GM04504 (cell line): ENCODE measurements at places on chromosomes 12 and 14.
A peak's percentile ranks its signal among the peaks of the same experiment; 100 is the strongest.

DNA sequence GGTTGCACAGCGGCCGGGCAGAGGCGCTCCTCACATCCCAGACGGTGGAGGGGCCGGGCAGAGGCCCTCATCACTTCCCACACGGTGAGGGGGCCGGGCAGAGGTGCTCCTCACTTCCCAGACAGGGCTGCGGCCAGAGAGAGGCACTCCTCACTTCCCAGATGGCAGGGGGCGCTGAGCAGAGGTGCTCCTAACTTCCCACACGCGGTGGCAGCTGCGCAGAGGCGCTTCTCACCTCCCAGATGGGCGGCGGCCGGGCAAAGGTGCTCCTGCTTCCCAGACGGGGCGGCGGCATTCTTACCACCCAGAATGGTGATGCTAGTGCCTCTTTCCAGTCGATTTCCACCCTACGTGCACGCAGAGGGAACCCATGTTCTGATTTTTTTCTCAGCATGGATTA lies 304.4 kb downstream of the RGS6 start:
- no peak for DNase-seq

GRCh38 chr12:104569346-104570173 lies 112.8 kb downstream of the CHST11 start:
- DNase-seq: no peak

DNA sequence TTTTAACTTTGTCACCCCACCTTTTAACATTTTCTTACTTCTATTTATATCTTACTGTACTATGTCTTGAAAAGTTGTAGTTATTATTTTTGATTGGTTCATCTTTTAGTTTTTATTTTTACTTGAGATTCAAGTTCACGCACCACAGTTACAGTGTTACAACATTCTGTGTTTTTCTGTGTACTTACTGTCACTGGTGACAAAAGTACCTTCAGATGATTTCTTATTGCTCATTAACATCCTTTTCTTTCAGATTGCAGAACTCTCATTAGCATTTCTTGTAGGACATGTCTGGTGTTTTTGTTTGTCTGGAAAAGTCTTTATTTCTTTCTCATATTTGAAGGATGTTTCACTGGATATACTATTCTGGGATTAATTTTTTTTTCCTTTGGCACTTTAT lies 289.9 kb downstream of the BCAT1 start:
- no peak for DNase-seq

DNA sequence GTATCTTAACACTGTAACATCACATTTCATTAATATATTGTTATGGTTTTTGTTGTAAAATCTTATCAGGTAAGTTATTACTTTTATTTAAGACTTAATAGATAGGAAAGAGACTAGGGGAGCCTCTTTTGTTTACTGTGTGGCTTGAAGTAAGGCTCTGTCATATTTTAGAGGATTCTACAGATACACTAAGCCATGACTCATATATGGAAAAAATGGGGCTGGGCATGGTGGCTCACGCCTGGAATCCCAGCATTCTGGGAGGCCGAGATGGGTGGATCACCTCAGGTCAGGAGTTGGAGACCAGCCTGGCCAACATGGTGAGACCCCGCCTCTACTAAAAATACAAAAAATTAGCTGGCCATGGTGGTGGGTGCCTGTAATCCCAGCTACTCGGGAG lies 23.6 kb upstream of the NPFF start:
- DNase-seq: no peak

GRCh38 chr12:57738661-57739237 lies at the start of gene AGAP2:
AGAP2 (minus strand) TSS chr12:57738742; CDS start chr12:57738246, 496 bp downstream.
- DNase-seq: no peak

GRCh38 chr12:68673788-68674187 lies 13.0 kb upstream of the NUP107 start:
- no peak for DNase-seq

DNA sequence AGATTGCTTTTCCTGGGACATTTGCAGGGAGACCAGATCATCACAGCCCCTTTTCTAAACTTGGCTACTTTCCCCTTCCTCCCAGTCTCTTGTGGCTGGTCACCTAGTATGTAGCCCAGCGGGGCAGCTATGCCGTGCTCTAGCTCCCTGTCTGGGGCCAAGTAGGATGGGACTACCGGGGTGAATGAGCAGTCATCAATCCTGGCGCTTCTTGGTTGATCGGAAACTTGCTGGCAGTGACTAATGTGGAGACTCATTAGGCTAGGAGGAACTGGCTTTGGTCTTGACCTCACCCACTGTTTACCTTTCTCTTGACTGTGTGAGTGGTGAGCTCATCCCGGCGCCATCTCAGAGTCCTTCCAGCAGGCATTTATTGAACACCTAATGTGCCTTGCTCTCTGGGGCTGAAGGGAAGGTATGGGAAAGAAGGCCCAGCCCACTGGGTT lies 15.9 kb downstream of the PLEKHG3 start:
- DNase-seq: peak; percentile 33

DNA sequence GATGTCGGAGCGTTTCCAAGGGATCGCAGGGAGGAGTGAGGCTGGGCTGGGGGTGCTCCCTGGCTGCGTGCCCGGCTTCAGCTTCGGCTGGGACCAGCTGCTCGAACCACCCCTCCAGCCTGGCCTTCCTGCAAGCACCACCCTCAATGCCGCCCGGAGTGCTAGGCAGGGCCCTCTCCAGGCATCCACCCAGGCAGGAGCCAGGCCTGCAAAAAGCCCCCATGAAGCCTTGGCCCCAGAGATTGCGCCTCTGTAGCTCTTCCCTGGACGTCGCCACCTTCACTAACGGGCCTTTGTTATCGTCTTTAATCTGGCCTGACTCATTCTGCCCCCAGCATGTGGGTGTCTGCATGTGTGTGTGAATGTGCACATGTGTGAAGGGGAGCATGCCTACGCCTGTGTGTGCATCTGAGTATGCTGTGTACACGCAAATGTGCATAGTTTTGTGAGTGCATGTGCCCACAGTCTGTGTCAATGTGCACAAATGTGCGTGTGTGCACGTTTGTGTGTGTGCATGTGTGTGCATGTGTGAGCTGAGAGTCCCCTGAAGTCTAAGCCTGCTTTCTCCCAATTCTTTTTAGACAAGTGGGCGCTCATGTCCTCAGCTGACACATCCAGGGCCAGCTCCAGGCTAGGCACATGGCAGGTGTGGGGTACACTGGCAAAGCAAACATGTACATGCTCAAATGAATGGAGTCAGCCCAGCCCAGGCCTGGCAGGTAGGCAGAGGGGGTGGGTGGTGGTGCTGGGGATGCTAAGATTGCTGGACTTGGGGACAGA lies 195.4 kb upstream of the C14orf180 start:
- DNase-seq: no peak

DNA sequence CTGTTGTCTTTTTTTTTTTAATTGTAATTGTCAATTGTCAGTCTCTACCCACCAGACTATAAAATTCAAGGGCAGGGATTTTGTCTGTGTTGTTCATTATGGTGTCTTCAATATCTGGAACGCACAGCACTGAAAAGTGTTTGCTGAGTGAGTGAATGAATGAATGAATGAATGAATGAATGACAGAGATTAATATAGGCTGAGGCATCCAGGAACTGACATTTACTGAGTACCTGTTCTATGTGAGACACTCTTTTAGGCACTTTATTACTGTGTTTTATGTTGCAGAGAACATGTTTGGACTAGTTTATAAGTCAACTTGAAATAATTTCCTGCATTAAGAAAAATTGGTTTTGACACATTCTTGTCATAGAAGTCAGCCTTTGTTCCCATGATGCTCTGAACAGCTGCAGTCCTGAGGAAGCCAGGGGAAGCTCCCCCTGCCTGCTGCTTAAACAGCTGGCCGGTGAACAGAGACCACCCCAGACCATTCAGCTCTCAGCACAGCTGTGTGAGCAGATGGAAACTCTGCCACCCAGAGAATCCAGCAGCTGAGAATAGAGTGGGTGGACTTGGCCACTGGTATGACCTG lies 160.7 kb upstream of the CCND2 start:
- no peak for DNase-seq

DNA sequence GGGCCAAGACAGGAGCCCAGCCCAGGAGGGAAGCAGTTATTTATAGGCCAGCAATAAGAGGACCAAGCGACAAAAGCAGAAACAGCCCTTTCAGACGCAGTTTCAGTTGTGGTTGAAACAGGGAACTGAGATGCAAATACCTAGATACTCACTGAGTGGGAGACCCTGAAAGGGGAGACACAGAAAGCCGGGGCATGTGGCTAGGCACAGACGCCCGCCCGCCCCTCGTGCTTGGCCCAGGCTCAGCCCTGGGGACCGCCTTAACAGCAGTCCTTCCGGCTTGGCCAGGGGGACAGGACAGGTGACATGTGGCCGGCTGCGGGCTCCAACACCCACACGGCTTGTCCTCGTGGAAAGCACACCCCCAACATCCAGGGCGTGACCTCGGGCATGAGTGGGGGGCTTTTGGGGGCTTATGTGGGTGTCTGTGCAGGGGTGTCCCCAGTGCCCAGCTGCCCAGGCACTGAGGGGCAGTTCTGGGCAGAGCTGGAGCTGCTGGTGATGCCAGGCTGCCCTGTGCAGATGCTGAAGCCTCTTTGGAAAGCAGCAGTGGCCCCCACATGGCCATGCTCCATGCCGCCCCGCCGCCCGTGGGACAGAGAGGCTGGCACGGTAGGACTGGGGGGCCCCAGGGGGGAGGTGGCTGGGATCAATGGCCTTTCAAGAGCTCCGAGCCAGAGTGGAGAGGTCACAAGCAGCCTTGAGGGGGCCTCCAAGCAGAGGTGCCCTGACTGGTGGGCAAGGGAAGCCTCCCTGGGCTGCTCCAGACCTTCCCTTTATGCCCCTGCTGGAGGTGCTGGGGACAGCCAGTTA lies 2.1 kb downstream of the PLD4 start:
- no peak for DNase-seq

GRCh38 chr12:89899651-89900050 lies 191.0 kb upstream of the ATP2B1 start:
- no peak for DNase-seq

DNA sequence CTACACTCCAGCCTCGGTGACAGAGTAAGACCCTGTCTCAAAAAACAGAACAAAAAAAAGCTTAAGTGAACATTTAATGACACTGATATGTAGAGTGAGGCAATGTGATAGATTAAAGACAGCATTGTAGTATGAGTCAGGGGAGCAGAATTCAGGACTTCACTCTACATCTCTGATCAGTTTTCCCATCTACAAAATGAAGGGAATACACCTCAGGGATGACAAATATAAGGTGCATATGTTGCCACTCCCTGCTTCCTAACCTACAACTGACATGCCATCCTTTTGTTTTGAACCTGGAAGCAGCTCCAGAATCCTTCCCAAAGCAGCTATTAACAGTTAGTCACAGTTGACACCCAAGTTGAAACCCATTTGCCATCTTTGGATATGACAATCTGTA lies 30.9 kb upstream of the STRN3 start:
- DNase-seq: no peak

DNA sequence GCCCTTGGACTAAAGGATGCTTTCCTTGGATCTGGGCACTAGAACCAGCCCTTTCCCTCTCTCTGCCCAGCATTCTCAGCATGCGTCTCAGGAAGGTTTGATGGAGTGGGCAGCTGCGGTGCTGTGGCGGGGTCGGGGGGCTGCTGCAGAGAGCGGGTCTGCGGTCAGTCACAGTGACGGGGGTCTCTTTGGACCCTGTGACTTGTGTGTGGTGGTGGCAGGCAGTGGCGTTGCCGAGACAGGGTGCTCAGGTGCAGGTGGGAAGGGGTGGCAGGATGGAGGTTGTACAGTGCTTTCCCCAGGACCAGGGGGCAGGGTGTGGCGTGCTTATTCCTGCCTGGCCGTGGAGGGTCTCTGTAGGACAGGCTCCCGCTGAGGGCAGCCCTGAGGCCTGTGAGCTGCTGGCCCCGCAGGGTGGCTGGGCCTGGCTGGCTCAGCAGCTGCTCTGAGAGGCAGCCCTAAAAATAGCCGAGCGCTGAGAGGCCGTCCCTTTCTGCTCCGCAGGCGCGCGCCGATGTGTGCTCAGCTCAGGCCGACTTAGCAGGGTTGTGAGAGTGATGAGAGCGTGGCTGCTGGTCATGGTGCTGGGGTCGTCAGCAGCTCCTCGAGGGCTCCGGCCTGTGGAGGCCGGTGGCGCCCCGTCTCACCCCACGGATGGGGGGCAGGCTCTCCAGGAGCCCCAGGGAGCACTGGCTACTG lies 9.7 kb downstream of the PACS2 start:
- DNase-seq: no peak

GRCh38 chr12:128798571-128799341 lies 25.0 kb downstream of the SLC15A4 start:
- no peak for DNase-seq

GRCh38 chr14:72517736-72518135 lies 376.2 kb downstream of the DPF3 start:
- no peak for DNase-seq

DNA sequence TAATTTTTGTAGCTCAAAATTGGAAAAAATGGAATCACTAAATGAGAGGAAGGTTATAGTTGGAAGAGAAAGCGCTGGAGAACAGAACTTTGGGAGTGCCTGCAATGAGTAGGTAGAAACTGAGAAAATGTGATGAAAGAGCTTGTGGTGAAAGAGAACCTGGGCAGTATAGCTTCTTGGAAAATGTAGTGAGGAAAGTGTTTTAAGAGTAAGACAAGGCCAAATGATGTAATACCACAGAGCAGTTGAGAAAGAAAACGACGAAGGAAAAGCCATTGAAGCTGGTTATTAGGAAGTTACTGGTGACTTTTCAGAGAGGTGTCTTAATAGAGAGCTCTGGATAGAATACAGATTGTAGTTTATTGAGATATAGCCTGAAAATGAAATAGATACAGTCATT lies 255.3 kb downstream of the AEBP2 start:
- DNase-seq: no peak

GRCh38 chr12:75389706-75390105 lies 1.2 kb upstream of the GLIPR1L2 start:
- no peak for DNase-seq

GRCh38 chr12:12327802-12328201 lies 22.2 kb downstream of the MANSC1 start:
- peak; percentile 29 for DNase-seq

DNA sequence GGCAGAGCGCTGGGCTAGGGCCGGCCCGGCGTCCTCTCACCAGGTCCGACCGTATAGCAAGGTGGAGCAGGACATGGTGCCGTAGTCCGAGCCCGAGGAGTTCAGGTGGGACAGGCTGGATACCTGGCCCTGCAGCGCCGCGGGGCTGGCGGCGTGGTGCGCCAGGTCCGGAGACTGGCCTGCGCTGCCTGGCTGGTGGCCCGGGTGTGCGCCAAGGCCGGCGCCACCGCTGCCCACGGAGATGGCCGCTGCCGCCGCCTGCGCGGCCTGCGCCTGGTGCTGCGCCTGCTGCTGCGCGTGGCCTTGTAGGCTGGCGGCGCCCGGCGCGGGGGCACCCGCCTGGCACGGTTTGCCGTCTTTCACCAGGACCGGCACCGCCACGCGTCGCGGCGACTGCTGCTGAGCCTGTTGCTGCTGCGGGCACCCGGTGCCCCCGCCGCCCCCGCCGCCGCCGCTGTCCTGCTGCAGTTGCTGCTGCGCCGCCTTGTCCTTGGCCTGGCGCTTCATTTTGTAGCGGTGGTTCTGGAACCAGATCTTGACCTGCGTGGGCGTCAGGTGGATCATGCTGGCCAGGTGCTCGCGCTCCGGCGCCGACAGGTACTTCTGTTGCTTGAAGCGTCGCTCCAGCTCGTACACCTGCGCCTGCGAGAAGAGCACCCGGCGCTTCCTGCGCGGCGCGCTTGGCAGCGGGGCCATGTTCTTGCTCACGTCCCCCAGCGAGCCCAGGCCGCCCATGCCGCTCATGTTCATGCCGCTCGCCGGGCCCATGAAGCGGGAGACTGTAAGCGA lies 2.6 kb downstream of the NKX2-1 start:
- no peak for DNase-seq

- DNase-seq: no peak
These were observed 483.3 kb downstream of the ZFP36L1 start for GRCh38 chr14:68309616-68310015.
